ENCODE measurements at places on chromosomes 4 and X.
A peak's percentile ranks its signal among the peaks of the same experiment; 100 is the strongest.

- DNase-seq, result no peak
Observed at GRCh38 chr4:74654230-74654681, 140.1 kb downstream of the BTC start.

DNA sequence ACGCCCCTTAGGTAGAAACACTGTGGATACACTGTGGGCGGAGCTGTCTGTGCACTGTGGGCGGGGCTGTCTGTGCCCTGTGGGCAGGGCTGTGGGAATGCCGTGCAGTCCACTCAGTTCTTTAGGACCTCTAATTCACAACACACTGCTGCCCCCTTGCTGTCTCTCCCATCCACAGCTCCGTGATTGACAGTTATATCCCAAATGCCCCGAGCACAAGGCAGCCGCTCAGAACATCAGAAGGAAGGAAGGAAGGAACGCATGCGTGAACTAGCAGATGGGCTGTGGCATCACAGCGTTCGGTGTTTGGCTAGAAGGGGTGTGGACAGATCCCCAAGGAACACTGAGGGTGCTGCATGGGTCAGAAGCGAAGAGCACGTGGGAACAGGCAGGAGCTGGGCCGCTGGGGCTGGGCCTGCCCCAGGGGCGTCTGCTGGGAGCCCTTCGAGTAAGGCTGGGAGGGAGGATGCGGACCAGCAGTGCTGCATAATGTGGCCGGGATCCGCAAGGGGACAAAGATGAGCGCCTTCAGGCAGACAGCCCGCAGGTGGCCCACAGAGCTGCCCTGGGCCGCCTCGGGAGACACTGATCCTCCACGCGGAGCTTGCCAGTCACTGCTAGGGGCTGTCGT, 29.8 kb downstream of the ACOX3 start:
- DNase-seq, result peak; percentile 96

DNA sequence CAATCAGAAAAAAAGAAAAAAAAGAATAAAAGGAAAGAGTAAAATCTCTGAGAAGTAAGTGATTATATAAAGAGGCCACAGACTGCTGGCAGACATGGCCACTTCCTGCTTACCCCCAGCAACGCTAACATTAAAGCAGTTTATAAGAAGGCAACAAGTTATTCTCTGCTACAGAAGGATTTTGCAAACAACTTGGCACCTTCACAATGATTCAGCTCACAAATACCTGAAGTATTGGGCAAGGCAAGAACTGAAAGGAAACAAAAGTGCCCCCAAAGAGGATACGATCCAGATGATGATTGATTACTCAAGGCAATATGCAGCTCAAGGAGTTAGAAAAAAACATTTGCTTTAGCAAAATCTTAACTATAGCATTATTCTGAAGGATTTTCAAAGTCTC, 718.8 kb downstream of the KLHL13 start:
- DNase-seq, result no peak

DNA sequence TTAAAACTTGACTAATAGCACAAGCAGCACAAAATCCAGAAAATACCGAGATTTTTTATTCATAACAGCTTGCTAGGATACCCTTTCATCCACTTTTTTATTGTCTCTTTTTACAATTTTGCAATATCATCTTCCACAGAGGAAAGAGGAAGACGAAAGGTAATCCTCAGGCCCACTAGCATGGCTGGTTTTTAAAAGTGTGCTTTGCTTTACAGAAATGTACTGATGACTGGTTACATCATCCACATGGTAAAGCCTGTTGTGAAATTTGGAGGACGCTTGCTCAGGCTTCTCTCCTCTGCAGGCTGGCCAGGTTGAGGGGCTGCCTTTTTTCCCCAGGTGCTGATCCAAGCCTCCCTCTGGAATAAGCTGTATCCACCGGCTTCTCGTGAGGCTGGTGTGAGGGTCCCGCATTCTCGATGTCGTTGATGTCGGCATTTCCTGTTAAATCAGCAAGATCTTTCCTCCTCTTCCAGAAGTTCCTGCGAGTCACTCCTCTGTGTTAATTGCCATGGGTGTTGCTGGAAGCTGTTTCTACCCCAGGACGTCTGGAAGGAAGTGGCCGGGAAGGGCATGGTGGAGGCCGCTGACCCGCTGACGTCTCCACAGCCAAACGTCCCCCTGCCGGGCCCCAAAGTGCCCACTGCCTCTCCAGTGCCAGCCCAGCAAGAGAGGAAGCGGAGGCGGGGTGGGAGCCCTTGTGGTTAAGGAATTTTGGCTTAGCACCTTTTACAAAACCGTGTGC, 5.8 kb upstream of the DGKQ start:
- DNase-seq, result peak; percentile 77

- no peak for DNase-seq
Observed at GRCh38 chr4:24771241-24771640, 24.1 kb upstream of the SOD3 start.

- no peak for DNase-seq
Observed at GRCh38 chrX:41664375-41664901, 24.3 kb upstream of the GPR34 start.

- DNase-seq, result peak; percentile 69
Observed at GRCh38 chr4:41177016-41177415, 37.3 kb downstream of the APBB2 start.

DNA sequence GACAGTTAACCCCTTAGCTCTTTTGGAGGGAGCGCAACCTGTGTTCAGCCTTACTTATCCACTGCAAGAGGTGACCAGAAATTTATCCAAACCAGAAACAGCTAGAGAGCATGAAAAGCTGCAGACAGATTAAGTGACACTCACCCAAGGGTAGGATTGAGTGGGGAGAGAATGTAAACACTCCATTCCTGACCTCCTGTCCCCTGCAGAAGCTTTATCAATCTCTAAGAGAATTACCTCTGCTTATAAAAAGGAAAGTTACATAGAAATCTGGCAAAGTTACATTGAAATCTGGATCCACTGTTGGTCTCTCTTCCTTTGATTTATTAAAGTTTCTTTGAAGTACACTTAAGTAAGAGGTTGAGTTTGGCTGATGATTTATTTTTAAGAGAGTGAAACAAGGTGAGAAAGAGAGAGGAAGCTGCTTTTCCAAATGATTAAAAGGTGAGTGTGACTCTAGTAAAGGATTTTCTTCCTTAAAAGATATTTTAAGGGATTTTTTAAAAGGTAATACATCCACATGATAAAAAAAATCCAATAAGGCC, 112.3 kb downstream of the ANAPC4 start:
- peak; percentile 5 for DNase-seq

GRCh38 chr4:154778264-154778663, 2.8 kb upstream of the RBM46 start:
- DNase-seq, result no peak

- peak; percentile 82 for DNase-seq
Observed at GRCh38 chr4:74038425-74039314, at the start of gene CXCL3. TSS of gene CXCL3 (minus strand) at chr4:74038689. CDS start at chr4:74038611, 78 bp downstream.

- DNase-seq, result peak; percentile 61
Observed at GRCh38 chr4:124167602-124168001, 544.9 kb downstream of the ANKRD50 start.

DNA sequence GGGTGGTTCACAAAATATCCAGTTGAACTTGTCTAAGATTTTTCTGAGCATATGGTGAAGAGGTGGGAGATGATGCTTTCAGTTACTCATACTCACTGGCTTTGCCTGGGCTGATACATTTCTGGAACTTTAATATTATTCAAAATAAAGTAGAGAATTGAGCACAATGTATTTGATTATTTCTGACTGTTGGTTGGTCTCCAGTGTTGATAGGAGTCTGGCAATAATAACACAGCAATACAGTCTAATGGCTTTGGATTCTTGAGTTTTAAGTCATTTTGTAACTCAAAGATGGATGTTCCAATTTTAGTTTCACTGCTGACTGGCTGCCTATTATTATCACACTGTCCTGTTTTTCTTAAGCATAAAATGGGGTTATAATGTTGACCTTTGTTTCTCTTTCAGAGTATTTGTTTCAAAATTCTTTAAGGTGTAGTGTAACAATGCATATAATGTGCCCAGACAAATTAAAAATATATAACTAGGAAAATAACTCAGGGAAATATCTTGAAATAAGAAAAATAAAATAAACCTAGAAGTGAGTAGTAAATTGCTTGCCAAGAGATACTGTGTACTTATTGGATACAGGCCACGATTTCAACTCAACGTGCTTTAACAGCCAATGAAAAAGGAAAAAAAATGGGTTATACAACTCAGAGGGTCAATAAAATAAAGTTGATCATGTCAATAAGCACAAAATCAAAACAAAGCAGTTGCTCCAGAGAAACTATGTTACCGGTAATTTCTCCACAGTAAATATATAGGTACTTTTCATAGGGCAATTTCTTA, 99.0 kb downstream of the ARSJ start:
- no peak for DNase-seq

Data from islet precursor cell (in vitro differentiated cells).